ENCODE measurements at places on chromosomes 11 and 22. TPM values are rescaled to one million over a fixed set of nuclear protein-coding genes. Genes with fewer than 3 reads are reported as not detected.

COA4 gene
- 64.0 TPM for total RNA-seq

CCDC73 gene
- total RNA-seq = 0.30 TPM

KRTAP5-2 gene
- total RNA-seq = not detected

THY1 gene
- total RNA-seq = 15.3 TPM

CASP12 gene
- total RNA-seq = not detected

P2RX6 gene
- 1.1 TPM for total RNA-seq

LGR4 gene
- total RNA-seq = 151 TPM

P2RY2 gene
- 4.3 TPM for total RNA-seq

- DNase-seq = peak; percentile 27
Measured at GRCh38 chr11:44840521-44841251, 110.0 kb downstream of the TP53I11 start.

DNA sequence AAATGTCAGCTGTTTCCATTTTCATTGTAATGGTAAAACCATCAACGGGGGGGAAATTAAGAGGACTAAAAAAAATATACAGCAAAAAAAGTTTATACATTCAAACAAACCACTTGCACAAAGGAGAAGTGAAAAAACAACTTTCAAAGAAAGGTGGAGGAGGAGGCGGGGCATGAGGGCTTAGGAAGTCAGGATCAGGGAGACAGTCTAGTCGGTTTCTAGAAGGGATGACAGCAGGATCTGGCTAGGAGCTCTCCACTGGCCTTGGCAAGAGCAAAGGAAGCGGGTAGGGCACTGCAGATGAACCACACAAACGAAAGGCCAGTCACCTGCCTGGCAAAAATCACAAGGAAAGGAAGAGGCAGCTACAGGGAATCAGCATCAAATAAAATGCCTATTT, 31.0 kb downstream of the NAP1L4 start:
- DNase-seq = no peak

- DNase-seq = peak; percentile 72
Measured at GRCh38 chr11:96199563-96200025, 143.4 kb downstream of the MAML2 start.

GRCh38 chr11:44208976-44209603, 100.8 kb downstream of the ALX4 start:
- no peak for DNase-seq

DNA sequence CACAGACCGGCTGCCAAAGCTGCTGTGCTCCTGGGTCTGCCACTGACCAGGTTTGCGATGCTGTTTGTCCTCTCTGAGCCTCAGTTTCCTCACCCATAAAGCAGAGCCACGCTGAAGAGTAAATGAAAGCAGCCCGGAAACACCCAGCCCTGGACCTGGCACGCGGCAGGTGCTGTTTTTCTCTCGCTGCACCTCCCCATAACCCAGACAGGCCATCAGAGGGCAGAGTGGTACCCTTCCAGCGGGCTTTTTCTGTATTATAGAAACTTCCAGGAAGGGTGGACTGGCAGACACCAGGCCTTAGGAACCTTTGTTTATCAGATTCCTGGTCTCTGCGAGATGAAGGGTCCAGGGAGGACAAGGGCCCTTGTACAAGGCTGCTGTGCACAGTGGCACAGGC, 17.9 kb upstream of the FGF19 start:
- DNase-seq = peak; percentile 4

DNA sequence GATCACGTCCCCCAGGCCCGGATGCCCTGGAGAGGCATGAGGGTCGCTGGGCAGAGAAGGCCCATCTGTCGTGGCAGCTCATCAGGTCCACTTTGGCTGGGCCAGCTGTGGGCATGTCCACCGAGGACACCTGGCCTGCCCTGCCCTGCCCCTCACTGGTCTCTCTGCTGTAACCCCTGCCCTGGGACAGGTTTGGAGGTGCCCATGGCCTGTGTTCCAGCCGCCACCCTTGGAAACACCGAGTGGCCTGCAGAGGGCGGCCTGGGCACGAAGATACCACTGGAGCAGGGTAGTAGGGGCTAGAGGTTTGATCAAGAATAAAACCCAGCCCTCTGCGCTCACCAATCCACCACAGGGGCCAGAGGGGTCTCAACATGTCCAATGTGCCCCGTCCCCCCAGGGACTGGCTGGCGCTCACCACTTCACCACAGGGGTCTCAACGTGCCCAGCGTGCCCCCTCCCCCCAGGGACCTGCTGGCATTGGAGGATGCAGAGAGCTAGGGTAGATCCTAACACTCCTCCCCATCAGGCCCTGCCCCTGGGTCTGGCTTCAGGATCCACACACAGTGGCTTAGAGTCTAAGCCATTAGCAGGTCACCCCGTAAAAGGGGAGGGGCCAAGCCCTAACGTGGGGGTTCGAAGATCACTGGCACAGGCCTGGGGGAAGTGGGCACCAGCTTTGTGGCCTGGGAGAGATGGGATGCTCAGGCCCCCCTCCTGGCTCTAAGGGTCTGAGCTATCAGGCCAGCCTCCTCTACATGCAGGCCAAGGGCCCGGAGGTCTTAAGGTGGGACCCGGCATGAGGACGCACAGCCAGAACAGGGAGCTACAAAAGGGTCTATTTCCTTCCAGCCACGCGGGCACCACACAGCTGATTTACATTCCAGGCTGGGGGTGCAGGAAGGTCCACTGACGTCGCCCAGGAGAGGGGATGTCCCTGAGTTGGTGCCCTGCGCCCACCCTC, 1.3 kb upstream of the HDAC10 start:
- peak; percentile 29 for DNase-seq

DNA sequence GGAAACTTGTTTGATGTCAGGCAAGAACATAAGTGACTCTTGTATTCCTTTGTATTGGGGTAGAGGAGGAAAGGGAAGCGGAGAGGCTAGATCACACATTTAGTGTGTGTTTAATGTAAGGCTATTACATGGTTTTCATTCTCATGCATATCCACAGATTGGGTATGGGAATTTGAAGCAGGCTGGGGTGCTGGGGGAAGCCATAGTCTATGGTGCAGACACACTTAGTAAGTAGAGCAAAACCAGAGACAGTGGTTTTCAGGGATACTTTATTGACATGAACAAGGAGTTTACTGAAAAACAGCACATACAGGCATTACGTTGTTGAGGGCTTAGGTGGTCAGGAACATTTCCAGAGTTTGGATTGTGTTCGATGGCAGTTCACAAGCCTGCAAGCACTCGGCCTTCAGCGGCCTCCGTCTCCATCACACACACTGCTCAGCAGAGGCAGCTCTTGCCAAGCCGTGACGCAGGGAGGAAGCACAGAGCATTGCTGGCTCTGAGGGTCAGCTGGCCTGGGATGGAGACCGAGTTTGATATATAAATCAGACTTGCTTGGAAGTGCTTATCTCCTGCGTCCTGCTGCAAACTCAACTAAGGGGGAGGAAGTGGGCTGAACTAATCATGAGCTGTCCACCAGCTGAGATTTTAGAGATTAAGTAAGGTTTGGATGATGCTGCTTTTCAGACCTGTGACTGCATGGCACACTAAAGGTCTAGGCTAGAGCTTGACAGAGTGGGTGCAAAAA, 25.3 kb downstream of the SCN3B start:
- no peak for DNase-seq

GRCh38 chr11:115321605-115322289, 182.5 kb downstream of the CADM1 start:
- DNase-seq = peak; percentile 50

DNA sequence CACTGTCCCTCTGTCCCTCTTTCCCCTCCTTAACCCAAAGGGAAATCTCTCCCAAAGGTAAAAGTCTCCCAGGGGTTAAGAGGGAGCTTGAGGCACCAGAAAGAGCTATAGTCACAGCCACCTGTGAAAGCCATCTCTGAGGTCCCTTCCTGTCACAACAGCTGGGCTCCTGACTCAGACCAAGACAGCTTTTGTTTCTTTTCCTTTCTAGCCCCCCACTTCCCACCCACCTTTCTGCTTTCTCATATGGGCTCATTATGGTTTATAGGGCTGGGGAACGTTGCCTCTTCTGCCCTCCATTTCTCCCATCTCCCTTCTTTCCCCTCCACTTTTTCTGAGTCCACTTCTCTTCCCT, 19.1 kb downstream of the MIF start:
- no peak for DNase-seq

DNA sequence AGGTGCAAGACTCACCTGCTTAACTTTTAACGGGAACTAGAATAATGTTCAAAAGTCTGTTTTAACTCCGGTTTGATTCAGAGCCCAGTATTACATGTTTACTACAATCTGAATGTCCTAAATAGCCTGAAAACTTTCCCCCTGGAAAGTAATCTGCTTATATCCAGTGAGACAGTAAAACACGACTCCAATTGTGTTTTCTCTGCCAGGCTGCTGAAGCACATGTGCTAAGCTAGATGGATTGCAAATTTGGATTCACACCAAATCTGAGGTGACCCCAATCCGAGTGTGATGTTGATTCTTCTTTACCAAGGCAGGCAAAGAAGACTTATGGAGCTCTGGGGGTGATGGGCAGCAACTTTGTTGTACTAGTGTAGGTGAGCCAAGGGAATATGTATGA, 158.7 kb upstream of the PDGFD start:
- DNase-seq = no peak

DNA sequence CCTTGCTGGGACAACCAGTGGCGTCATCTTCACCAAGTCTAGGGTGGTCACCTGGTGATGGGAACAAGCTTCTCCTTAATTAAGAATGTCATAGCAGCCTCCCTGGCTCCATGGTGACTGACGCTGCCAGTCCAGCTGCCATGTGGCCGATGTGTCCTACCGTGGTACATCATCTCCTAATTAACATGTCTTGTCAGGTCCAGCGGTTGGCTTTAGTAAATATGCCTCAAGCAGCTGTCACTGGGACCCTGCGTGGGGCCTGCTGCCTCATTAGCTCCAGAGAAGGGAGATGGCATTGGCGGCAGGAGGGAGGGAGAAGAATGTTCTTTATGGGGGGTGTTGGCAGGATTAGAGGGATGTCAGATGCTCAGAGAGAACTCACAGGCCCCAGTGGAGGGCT, 271.9 kb downstream of the ST3GAL4 start:
- no peak for DNase-seq

- DNase-seq = peak; percentile 74
Measured at GRCh38 chr22:40594924-40595323, 41.6 kb downstream of the MRTFA start.

GRCh38 chr11:120331301-120331996, 4.8 kb upstream of the ARHGEF12 start:
- DNase-seq = peak; percentile 88

DNA sequence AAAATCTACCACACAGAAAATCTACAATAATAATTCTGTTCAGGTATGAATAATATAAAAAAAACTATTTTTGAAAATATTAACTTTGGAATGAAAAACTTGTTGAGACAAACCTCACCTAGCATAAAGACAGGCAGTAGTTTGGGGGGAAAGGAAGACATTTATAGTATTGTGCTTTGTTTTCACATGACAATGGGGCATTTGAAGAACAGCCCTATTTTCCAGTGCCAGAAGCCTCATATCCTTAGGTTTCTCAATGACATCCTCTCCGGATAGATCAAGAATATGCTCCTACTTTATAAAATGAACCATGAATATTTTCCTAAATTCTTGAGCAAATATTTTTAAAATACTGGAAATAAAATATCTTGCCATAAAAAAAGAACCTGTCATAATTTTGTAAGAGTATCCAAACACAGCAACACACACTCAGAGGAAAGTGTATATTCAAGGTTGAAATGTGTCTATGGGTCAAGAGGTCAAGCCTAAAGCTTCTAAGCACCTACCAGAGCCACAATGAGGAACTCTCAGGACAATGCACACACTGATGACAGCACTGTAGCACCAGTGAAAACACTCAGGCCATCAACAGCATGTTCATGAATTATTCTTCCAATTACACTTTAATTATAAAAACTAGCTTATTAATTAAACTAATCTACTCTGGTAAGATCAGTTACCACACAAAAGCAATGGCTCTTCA, 68.7 kb downstream of the MRTFA start:
- DNase-seq = no peak

GRCh38 chr11:33324302-33324985, 67.3 kb downstream of the HIPK3 start:
- DNase-seq = no peak

DNA sequence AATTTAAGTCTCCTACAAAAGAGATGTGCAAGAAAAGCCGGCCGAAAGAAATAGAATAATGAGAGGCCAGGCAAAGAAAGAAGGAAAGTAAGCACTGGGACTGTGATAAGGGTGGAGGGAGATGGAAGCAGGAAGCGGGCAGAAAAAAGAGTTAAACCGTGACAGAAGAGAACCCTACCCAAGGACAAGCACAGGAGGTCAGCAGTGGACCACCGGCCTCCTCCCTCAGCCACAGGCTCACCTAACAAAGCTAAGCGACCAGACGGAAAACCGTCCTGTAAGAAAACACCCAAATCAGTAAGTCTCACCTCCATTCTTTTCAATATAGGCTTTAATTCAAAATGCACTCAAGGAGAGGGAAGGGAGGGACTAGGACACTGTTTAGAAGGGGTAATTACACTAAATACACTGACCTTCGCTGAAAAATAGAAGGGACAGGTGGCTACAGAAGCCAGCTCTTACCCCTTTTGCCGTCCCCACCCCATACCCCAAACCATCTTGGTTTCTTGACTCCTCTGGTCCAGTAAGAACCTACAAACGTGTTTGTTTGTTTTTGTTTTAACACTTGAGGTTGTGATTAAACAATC, 1.9 kb downstream of the FAM181B start:
- no peak for DNase-seq
